ENCODE measurements at places on chromosomes 12 and 14.
A peak's percentile ranks its signal among the peaks of the same experiment; 100 is the strongest.

GRCh38 chr12:55717011-55718007 lies 1.5 kb downstream of the BLOC1S1 start:
- DNase-seq, result no peak

GRCh38 chr12:50157259-50157658 lies 9.9 kb downstream of the CERS5 start:
- no peak for DNase-seq

- no peak for DNase-seq
These were observed 3.9 kb upstream of the TMTC2 start for GRCh38 chr12:82682851-82683261.

- DNase-seq, result no peak
These were observed 50.1 kb upstream of the STK38L start for GRCh38 chr12:27193854-27194544.

GRCh38 chr12:92341065-92341668 lies 195.5 kb upstream of the BTG1 start:
- DNase-seq, result peak; percentile 24

DNA sequence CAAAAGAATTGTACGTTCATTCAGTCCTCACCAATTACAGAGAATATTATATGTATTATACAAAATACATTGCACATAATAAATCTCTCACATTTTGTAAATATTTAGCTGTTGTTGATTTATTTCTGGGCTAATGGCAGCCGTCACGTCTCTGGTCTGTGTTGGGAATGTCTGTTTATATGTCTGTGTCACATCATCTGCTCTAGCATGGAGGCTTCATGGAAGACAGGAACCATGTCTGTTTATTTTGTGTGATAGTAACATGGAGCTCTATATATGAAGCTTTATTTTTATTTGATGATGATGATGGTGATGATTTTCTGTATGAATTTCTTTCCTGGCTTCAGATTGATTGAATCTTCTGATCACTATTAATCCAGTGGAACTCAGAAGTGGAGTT lies 138.4 kb downstream of the RAD51B start:
- DNase-seq, result no peak

GRCh38 chr14:103155010-103155409 lies 31.7 kb downstream of the TNFAIP2 start:
- DNase-seq, result no peak

GRCh38 chr12:3033539-3033867 lies 43.7 kb upstream of the TSPAN9 start:
- no peak for DNase-seq

DNA sequence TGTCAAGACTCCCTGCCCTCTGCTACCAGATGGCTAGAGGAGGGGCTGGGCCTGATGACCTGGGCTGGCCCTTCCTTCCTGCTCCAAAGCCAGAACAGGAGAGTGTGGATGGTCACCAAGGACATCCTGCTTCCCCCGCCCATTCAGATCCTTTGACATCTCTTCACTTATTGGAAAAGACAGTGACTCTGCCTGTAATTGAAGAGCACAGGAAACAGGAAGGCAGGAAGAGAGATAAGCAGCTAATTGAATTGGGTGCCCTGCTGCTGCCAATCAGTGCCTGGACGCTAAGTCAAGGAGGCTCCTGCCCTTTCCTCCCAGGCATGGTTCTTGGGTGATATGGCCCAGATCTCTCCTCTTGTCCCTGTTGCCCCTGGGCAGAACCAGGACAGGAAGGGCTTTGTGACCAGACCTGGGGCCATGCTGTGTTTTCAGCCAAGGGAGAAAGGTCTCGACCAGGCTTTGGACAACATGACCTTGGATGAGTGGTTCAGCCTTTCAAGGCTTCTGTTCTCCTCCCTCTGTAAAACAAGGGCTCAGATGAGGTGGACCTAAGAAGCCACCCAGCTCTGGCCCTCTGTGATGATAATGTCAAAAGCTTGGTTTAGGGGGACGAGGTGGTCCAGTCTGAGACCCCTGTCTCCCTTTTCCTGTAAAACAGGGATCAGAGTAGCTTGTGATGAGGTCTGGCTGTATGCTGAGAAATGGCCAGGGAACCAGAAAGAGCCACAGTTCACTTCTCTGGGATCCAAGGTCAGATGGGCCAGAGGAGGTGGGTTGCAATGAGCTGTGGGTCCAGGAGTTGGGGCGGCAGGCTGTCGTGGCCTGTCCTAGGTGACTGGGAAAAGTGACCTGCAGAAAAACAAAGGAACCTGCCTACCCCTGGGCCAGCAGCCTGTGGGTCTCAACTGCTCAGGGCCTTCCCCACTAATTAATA lies 38.8 kb downstream of the FAM222A start:
- no peak for DNase-seq

- DNase-seq, result no peak
These were observed 376.8 kb downstream of the FUT8 start for GRCh38 chr14:65789363-65789762.

GRCh38 chr12:104596898-104597843 lies 140.4 kb downstream of the CHST11 start:
- no peak for DNase-seq

- no peak for DNase-seq
These were observed 455.5 kb upstream of the MGAT4C start for GRCh38 chr12:86711731-86712130.

DNA sequence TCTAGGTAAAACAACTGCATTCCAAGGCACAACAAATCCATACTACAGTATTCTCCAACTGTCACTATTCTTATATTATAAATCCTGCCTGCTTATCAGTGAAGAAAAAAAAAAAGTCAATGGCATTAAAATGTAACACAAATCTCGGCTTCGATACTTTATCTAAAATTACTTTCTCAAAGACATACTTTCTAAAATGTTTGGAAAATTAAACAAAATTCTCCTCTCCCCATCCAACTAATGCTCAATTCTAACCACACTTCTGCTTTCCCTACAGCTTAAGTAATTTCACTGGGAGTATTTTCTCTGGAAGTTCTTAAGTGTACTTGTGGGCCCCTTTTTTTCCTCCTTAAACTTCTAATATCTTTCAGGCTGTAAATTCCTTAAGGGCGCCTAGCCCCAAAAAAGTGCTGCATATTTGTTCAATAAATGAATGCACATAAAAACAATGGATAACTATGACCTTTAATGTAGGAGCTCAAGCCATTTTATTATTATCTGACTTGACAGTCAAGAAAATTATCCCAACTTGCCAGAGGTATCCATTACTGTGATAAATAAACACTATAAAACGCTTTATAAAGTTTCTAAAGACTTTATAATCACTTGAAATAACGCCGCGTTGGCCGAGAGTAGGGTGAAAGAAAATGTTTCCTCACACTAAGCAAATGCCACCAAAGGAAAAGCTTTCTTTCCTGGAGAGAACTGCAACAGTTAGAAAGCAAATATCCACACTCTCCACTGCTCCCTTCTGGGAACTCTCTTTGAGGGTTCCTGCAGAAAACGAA lies 977 bp downstream of the HEATR5A start:
- no peak for DNase-seq

GRCh38 chr12:108237272-108237671 lies 101.8 kb downstream of the CMKLR1 start:
- DNase-seq, result no peak

DNA sequence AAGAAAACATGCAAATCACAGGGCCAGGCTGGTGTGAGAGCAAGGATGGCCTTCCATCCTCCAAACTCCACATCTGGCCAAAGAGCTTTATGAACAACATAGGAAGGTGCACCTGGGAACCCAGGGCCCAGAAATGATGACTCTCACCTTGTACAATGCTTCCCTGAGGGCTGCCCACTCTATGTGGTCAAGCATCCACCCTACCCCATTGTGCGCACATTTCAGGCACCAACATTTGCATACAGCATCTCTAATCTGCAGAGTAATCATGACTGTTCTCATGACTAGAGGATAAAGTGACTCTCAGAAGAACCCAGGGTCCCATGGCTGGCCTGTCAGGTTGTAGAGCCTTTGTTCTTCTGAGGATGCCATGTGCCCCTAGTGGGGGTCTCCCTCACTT lies 57.2 kb upstream of the NTF3 start:
- no peak for DNase-seq

GRCh38 chr12:127165567-127166392 lies 1101.2 kb upstream of the TMEM132C start:
- DNase-seq, result peak; percentile 72

DNA sequence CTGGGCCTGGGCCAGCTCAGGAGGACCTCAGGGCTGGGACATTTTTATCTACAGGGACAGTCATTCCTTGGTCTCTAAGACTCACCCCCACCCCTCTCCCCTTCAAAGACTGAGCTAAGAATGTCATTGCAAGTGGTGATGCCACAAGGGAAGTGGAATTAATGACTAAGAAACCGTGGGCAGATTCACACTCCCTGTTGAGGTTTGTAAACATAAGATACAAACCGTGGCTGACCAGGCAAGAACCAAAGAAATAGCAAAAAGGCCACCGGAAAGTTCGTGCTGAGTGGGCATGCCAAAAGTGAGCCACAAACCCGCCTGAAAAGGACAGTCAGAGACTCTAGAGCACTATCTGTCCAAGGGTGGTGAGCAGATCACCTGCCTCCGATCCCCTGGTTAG lies 25.7 kb downstream of the NUAK1 start:
- no peak for DNase-seq

GRCh38 chr12:28988325-28988704 lies 160.8 kb upstream of the FAR2 start:
- no peak for DNase-seq

DNA sequence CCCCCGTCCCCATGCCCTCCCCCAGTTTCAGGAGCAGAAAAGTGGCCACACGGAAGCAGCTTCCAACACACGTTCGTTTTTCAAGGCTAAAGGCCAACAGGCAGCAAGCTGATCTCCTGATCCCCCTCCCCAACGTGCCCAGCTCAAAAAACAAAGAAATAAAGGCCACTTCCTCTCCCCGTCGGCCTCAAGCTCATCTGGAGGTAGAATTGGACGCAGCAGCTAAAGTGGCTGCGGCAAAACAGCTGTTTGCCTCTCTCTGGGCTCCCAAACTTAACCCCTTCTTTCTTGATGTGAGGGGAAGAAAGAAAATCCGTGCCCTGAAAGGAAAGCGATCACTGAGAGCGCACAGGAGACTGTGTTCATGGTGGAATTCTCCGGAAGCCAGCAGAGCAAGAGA lies 66.3 kb downstream of the SCARB1 start:
- DNase-seq, result no peak

DNA sequence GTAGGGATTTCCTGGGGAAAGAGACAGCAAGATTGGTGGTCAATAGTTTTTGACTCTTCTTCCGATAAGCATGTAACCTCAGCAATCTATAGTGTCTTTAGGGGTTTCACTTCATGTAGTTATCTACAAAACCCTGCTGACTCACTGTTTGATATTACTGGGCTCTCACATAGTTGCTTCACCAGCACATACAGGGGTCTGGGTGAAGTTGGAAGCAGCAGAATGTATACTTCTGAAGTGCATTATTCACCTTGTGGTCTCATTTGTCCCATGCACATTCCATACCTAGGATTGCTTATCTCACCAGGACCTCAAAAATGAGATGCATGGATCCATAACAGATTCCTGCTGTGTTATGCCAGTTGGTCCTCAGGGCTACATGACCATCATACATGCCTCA lies 280.0 kb downstream of the LRIG3 start:
- no peak for DNase-seq

Data from CD4-positive, alpha-beta T cell treated with Interleukin-4 for 4 hours (primary cell).